ENCODE measurements at places on chromosomes 13 and 19.

DNA sequence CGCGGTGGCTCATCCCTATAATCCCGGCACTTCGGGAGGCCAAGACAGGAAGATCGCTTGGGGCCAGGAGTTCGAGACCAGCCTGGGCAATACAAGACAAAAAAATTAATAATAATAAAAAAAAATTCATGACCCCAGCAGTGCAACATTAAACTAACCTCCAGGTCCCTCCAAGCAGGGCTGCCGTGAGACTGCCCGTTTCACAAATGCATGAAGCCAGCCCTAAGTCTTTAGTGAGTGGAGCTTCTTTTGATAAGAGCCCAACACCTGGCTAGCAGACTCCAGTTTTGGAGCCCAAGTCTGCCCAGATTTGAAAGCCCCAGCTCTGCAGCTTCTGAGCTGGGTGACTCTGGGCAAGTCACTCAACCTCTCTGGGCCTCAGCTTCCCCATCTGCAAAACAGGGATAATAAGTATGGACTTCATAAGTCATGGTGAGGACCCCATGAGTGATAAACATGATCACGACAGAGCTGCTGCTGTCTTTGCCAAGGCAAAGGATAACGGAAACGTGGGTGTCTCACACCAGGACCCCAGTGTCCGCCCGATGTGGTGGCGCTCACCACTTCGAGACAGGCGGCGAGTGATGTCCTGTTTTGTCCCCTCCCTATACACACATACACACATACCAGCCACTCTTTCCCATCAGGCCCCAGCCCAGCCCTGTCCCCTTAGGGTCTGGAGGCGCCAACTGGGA lies 38.4 kb upstream of the NANOS3 start:
- no peak for DNase-seq

- DNase-seq, result no peak
These were observed 87.9 kb upstream of the POSTN start for GRCh38 chr13:37686501-37686900.

- no peak for DNase-seq
These were observed 9.6 kb upstream of the SACS start for GRCh38 chr13:23443110-23443509.

- DNase-seq, result no peak
These were observed 7.9 kb downstream of the PBX4 start for GRCh38 chr19:19610376-19611202.

GRCh38 chr13:46059405-46059804 lies 6.9 kb upstream of the ZC3H13 start:
- DNase-seq, result no peak

DNA sequence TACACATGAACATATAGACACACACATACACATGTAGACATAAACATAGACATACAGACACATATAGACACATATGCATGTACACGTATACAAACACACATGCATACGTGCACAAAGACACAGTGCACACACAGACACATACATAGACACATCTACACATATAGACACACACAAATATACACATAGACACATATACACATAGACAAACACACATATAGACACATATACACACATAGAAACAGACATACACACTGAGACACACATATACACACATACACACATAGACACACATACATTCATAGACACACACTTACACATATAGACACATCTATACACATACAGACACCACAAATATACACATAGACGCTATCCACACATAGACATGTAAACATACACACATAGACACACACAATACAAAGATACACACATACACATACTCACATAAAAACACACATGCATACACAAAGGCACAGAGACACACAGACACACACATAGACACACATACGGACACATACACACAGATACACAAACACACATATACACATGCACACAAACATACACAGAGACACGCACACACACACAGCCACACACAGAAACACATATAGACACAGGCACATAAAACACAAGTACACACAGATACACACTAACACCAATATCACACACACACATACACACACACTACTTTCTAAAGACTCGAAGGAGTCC lies 254.0 kb downstream of the TSHZ3 start:
- no peak for DNase-seq

DNA sequence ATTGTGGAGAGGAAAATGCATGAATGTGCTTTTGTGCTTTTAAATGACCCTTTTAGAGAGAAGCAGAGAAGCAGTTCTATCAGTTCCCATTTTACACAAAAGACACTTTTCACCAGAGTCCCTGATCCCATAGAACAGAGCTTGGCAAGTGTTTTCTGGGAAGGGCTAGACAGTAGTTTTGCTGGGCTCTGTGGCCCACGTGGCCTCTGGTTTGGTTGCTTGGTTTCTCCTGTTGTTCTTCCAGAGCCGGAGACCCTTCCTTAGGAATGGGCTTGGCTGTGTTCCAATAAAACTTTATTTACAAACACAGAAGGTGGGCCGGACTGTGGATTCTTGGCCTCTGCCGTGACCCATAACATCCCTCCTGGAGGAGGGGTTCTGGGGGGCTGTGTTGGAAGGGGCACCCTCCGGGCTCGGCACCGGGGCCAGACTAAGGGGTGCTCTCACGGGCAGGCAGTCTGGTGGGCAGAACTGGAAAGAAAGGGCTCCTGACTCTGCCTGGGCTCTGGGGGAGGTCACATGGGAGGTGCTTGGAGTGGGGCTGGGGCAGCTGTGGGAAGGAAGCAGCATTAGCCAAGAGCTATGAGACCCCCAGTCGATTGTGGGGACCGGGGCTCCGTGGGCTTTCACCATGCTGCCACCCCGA lies 3.2 kb downstream of the SPPL2B start:
- DNase-seq, result no peak

- DNase-seq, result no peak
These were observed 330.6 kb downstream of the ATP8A2 start for GRCh38 chr13:25702386-25702785.

GRCh38 chr19:5094768-5095567 lies 126.1 kb downstream of the KDM4B start:
- DNase-seq, result no peak

- DNase-seq, result no peak
These were observed 6.9 kb upstream of the ZNF555 start for GRCh38 chr19:2834294-2834871.

DNA sequence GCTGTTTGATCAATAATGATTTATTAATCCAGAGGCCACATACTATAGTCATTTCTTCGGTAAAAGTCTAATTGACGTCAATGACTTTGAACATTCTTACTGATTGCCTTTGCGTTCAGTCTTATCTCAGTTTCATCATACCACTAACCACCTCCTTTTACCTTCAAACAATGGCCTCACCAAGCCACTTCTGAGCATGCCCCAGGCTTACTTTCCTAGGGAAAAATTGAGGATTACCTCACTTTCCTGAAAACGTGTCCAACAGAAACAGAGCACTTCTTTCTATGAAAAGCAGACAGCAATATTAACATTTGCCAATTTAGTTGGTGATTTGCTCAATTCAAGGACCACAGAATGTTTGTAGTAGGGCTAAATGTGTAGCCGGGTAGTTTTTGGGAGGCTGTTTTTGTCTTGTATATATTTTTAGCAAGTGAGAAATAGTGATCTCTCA lies 157.6 kb downstream of the KLF5 start:
- DNase-seq, result no peak

DNA sequence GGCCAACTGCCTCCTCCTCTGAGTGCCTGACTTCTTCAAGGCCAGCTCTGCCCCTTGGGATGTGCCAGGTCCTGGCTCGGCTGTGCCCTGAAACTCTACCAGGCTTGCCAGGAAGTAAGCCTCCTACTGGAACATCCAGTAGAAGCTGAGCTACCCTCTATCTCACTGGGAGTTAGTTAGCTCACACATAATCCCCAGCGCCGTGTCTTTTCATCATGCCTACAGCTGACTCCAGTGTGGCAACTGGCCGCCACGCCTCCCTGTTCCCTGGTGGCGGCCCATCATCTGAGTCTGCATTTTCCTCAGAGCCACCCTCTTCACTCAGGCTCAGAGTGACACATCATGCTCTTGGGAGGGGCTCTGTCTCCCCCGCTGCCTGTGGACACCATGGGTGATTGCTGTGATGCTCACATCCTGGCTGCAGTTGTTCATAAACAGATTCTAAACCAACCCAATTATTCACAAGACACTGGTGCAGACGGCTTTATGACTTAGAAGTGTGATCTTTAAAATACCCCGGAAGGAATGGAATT lies 131.9 kb upstream of the IRS2 start:
- no peak for DNase-seq

GRCh38 chr19:16830679-16831078 lies 1.5 kb downstream of the SIN3B start:
- DNase-seq, result no peak

- no peak for DNase-seq
These were observed 9.6 kb downstream of the PLIN4 start for GRCh38 chr19:4508698-4509097.

DNA sequence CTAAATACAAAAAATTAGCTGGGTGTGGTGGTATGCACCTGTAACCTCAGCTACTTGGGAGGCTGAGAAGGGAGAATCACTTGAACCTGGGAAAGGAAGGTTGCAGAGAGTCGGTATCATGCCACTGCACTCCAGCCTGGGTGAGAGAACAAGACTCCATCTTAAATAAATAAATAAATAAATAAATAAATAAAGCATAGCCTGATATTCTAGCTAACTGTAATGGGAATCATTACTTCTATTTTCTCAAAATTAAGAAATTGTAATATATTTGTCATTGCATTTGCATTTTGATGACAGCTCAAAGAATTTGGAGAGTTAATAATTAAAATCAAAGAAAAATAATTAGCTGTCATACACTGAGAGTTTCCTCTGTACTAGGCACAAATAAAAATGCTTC lies 561.1 kb downstream of the EFNB2 start:
- DNase-seq, result no peak

All from naive thymus-derived CD8-positive, alpha-beta T cell (primary cell).